Right forelimb (tissue), 1 donor: ENCODE measurements at places on chromosomes 12 and 14.

GRCh38 chr12:19191089-19191488 is 61.6 kb downstream of the PLEKHA5 start:
- DNase-seq, result no peak

DNA sequence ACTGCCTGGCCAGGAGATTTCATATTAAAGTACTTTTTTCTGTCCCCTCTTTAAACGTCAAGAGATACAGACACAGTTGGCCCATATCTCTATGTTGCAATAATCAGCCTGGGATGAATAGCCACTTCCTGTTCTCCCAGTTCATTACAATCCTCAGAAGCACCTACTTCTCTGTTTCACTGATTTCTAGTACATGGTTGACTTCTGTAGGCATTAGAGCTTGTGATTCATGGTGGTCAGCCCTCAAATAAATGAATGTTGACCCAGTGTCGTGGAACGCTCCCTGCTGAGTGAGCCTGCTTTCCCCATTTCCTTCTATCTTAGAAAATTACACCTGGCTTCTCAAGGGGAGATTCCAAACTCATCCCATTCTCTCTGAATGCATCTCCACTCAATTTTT is 416.7 kb downstream of the PDZRN4 start:
- DNase-seq, result no peak

- no peak for DNase-seq
Measured at GRCh38 chr14:24851406-24851805, 198.5 kb downstream of the STXBP6 start.

DNA sequence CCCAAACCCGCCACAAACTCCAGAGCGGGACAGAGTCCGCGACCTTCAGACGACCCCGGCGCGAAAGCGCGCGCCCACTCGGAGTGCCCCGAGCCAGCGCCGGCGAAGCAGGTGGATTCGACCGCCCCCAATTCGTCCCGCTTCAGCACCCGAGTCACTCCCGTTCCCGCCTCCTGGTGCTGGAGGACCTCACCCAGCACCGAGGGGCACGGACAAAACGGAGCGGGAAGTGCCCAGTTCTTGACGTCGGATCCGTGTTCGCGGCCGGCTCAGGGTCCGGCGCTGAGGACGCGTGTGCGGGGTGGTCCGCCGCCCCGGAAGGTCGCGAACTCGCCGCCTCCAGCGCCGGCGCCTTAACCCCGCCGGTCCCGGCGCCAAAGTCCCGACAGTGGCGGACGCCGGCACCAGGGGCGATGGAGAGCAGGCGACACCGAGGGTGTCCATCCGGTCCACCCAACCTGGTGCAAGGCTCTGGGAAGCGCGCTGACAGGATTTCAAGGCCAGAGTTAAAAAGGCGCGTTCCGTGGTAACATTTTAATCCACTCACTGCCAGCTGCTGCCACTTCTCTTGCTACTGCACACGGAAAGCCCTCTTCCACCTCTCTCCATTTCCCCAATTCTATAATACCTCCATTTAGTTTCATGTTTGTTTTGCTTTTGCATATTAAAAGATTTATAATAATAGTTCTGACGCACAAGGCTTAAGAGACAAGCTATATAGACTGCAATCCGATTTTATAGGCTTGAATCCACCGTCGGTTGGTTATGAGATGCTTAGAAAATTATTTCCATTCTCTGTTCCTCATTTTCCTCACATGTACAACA is 240.0 kb upstream of the CPNE8 start:
- DNase-seq, result peak; percentile 88

- DNase-seq, result no peak
Measured at GRCh38 chr12:76929499-76929898, 50.7 kb upstream of the CSRP2 start.

- DNase-seq, result no peak
Measured at GRCh38 chr14:22403296-22403695, 185.7 kb downstream of the DAD1 start.

- no peak for DNase-seq
Measured at GRCh38 chr12:45342171-45342570, 126.3 kb downstream of the ANO6 start.

- no peak for DNase-seq
Measured at GRCh38 chr14:90987140-90987539, 73.3 kb downstream of the RPS6KA5 start.

DNA sequence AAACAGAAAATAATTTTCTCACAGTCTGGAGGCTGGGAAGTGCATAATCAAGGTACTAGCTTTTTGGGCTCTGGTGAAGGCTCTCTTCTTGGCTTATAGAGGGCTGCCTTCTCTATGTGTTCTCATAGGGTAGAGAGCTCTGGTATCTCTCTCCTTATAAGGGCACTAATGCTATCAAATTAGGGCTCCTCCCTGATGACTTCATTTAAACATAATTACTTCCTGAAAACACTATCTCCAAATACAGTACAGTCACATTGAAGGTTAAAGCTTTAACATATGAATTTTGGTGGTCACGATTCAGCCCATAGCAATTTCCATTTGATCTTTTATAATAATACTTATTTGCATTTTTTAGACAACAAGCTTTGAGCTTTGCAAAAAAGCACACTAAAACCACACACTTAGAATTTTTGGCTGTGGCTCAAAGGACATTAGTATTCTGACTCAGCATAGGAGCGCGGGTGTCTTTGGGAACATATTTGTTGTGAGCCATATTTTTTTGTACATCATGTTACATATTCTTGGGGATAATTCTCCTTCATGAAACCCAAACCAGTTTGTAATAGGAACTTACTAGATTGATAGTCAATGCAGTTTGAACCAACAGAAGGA is 808.1 kb upstream of the FBXO33 start:
- DNase-seq, result no peak

DNA sequence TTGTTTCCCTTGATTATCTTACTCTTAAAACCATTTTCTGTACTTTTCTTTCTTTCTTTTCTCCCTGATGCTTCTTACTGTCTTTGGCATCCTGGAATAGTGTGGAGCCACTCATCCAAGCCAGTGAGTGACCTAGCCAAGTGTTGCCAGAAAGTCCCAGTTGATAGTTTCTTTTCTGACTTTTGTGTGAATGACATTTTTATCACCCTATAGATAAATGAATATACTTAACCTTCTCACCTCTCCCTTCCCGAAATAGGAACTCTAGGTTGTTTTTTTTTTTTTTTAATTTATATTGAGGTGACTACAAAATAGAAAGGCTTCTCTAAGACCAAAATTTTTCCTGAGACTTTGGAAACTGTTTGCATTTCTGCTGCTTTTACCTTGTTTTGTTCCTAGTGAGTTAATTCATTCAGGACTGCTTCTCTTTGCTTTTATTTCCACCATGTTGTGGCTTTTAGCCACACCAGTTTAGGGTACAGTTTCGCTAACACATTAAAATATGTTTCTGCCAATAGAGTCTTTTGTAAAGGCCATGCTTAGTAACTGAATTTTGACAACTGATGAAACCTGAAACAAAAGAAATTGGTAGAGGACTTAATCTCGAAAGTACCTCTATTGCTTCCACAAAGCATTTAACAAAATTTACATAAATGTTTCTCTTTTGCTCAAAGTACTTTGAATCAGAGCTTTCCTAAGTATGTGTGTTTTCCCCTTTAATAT is 194.6 kb downstream of the ERC1 start:
- DNase-seq, result no peak

DNA sequence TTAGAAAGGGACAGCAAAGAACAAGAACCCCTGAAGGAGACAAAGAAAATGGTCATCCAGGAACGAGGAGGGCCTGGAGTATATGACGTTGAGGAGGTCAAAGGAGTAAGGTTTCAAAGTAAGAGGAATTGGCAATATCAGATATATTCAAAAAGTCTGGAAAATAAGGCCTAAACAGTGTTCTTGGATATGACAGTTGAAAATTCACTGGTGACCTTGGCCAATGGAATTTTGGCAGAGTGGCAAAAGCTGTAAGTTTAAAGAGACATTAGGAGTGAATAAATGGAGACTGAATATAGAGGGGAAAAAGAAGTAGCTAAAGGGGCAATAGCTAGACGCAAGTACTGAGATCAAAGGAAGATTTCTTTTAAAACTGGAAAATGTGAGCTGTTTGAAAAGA is 4.1 kb upstream of the ACTN1 start:
- DNase-seq, result no peak
